Stimulated activated CD4-positive, alpha-beta T cell treated with anti-CD3 and anti-CD28 coated beads, TNF-alpha, amount 100 ng/mL, for 48 hours (primary cell): ENCODE measurements at places on chromosomes 3 and 15.
A peak's percentile ranks its signal among the peaks of the same experiment; 100 is the strongest.

DNA sequence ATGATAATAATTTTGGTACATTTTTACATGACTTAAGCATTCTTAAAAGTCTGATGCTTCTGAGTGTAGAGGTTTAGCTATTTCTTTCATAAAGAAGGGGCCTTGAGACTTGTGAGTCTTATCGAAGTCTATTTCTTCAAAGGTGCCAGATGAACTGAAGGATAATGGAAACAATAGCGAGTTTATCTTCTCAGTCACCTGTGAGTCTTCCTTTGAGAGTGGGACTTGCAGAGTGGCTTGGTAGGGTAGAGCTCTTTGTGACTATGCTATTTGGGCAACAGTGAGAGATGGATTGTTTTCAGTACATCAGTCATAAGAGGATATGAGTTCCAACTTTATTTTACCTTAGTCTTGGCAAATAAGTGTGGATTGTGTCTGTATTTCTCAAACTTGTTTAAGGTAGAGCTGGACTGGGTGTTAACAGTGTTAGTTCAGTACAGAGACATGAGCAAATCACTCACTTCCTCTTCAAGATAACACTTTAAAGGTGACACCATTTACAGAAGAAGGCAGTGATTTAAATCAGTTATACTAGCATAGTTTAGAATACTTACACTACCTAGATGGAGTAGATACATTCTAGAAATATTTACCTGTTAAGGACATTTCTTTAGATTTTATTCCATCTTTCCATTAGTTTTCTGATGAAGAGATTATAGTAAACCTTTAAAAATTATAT, 3.2 kb downstream of the AKAP13 start:
- no peak for DNase-seq

DNA sequence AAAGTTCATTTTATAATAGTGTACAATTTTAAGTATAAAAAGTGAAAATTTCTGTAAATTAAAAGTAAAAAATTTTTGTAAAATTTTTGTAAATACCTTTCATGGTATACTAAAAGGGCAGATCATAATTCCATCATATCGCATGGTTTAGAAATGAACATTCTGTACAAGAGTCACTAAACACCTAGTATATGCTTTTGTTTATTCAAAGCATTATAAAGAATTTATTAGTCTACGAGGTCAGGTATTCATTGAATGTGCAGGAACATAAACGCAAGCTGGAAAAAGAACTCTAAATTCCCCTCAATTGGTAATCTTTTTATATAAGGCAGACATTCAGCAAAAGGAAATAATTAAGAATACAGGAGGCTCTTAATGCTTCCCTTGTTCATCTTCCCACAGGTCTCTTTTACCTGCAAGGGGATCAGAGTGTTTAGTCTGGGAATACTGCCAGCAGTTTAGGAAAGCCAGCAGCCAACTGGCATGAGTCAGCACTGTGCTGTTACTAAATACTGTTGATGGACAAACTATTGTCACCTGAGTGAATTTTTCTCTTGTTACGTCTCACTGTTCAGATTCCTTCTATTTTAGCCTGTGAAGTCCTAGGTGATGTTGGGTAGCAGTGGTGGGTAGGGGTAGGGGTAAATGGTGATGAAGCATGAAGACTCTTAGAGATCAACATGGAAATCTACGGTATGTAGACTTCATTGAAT, 70.1 kb downstream of the UQCC5 start:
- no peak for DNase-seq

- DNase-seq = no peak
Observed at GRCh38 chr3:12695916-12696315, 32.0 kb upstream of the RAF1 start.

GRCh38 chr15:82714016-82714415, 4.3 kb upstream of the AP3B2 start:
- no peak for DNase-seq

DNA sequence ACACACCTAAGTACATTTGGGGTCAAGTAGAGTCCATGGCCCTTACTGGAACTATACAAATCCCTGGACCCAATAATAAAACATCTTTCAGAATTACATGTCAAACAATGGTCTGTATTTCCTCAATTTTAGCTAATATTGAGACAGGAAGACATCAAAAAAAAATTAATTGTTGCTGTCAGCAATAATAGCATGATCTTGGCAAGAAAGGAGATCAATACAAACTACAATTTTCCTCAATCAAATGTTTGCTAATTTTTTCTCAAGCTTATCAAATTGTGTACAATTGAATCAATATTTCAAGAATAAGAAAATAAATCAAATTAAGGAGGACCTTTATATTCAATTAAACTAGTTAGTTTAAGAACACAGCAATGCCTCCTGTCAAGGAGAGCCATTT, 62.6 kb downstream of the FSIP1 start:
- DNase-seq = no peak

DNA sequence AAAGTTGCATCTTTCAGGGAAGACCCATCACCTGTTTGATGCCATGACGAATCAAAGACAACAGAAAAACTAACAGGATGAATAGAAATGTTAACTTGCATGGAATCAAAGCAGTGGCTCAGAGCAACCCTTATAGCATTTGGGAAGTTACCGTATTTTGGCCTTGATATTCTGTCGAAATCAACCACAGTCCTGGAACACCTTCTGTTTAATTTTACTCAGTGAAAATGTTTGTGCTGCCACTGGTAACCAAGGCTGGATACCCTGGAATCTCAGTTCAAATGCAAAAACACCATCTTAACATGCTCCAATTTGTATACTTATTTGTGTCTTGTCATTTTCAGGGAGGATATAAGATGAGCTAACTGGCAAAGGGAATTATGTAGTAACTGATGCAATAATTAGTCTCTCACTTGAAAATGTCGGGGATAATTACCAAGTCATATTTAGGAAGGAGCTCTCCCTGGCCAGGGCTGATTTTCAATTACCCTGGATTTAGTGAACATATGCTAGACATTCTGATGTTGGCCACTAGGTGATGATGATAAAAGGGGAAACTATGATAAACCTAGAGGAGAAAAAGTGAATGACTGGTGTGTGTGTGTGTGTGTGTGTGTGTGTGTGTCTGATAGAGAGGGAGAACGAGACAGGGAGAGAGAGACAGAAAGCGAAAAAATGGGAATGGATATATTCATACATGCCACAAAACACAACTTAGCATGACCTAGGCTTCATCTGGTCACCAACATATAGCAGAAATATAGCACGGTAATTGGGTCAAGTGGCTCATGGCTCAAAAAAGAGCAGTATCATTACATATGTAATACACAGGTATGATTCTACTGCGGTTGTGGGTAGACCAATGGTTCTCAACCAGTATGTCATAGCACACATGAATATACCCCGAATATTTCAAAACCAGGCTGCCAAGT, 19.0 kb upstream of the PRICKLE2 start:
- DNase-seq = no peak

DNA sequence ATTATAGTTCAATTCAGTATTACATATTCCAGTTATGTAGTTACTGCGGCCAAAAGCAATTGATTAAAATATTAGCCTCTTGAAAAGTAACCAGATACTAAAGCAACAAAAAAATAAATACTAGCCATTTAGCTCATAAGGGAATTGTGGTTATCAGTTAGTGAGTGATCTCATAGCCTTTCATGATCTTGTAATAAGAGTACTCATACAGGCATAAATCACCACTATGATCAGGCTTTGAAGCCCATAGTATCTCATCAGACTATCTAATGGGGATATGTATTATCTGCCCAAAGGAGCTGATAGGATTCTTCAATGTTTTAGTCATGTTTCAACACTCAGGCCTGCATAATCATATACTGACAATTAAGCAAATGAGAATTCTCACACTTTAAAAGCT, 184.1 kb upstream of the CCDC54 start:
- no peak for DNase-seq

DNA sequence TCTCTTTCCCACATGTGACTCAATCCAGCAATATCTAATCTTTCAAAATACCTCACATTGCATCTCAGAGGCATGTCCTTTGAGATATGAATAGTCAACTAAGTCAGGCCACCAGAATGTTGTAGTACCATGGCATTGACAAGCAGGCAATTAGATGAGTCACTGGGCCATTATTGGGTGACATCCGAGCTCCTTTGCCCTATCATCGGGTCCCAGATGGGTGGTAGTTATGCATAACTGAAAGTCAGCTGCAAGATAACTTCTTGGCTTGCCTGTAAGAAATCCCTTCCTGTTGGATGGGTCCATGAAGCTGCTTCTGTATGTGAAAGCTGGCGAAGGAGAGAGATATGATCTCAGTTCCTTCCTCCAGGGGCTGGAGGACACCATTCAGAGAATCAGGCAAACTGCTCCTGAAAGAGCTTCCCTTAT, 32.8 kb downstream of the ARRDC4 start:
- DNase-seq = no peak

DNA sequence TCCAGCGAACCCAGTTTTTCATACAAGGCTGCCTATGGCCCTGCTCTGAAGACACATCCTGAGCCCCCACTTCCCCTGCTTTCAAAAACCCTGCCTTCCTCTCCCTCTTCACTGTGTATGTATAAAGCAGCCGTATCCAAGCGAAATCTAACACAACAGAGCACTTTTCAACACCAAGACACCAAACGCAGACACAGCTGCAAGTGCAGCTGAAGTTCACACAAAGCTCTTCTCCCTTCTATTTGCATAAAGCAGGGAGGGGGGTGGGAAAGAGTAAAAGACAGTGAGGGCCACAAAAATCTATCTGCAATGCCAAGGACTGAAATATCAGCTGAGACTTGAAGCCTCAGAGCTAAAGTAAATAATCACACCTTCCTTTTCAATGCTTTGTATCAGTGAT, 35.1 kb upstream of the CSPG5 start:
- no peak for DNase-seq

DNA sequence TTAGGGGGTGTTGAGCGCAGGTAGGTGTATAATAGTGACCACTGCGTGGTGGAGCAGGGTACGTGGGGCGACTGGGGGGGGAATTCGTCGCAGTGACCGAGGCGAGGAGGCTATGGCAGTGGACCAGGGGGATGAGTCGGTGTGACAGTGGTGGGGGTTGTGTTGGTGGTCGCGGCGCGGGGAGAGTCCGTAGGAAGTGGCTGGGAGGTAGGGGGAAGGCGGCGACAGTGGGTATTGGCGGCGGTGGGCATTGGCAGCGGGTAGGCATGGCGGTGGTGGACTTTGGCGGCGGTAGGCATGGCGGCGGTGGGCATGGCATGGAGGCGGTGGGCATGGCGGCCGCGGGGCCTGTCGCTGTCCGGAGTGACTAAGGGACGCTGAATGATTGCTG, 739 bp downstream of the SNRPN start:
- no peak for DNase-seq

DNA sequence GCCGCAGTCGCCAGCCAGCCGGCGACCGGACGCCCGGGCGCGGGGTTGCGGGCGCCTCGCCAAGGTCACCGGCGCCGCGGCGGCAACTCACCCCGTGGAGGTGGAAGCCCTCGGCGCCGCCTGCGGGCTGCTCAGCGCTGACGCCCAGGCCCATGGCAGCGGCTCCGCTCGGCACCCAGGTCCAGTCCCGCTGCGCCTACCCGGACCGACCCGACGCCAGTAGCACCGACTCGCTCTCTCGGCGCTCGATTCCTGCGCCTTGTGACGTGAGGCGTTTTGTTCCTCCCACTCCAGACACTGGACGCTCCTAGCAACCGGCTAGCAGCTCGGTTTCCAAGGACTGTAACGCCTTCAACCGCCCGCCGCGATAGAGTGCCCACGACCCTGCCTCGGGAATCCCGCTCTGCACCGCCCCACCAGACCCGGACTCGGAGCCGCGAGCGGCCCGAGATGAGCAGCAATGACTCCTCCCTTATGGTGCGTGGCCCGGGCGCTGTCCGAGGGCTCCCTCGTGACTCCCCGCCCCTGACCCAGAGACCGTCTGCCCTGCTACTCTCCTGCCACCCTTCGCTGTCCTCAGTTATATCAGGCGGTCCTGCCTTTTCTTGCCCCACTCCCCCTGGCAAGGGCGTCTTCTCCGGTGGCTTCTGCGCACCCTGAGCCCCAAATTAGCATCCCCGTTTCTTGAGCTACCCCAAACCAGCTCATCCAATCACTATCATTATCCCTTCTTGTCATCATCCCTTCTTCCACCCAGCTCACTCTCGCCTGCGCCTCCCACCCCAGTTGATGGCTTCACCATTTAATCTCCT, at the start of the genes GORASP1 and TTC21A:
GORASP1 (minus strand) TSS at position 240 of the 812 bp plus-strand sequence; CDS start at position 154, 86 bp downstream.
TTC21A (plus strand) TSS at position 293 of the 812 bp plus-strand sequence; CDS start at position 451, 158 bp downstream.
- DNase-seq = peak; percentile 57

GRCh38 chr3:22977650-22978289, 225.4 kb upstream of the UBE2E2 start:
- DNase-seq = no peak

DNA sequence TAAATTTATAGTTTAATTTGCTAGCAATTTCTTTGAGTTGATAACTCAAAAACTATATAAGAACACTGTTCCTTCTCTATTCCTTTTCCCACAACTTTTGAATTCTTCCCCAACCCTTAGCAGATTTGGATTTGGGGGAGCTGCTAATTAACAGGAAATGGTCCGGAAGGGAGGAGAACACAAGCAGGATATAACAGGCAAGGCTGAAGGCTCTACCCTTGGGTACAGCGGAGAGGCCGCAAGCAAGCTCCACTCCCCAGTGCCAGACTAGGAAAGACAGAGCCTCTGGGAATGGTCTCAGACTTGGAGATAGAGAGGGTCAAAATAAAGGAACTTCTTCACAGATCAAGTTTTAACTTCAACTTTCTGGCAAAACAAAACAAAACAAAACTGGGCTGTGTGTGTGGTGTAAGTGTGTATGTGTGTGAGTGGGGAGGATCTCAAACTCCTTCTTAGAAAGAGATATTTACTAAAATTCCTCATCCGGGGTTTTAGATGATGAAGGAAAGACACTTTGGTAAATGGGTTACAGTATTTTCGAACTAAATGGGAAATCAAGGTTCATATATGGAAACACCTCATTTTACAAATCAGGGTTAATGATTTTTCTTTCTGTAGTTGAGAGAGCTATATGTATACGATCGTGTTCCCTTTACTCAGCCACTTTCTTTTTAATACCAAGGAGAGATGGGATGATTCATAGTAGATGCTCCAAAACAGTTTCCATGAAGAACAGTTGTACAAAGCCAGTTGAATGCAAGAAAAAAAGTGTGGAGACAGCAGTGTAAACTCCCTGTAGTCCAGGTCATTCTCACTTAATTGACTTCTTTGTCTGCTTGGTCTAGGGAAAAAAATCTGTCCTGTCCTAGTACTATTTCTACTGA, 161.1 kb downstream of the TP63 start:
- no peak for DNase-seq

DNA sequence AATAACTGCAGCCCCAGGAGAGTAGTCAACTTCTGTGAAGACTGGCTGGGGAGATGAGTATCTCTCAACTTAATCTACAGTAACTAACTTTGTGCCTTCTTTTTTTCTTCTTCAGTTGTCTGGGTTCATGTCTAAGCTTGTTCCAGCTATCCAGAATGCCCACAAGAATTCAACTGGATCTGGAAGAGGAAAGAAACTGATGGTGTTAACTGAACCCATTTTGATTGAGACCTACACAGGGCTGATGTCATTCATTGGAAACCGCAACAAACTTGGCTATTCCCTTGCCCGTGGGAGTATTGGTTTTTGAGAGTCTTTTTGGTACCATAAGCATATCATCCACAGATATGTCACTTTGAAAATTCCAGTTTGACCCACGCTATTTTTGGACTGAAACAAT, 148.7 kb downstream of the TPRG1 start:
- DNase-seq = no peak

- DNase-seq = no peak
Observed at GRCh38 chr15:62125773-62126172, 39.3 kb downstream of the C2CD4B start.
